ENCODE measurements at places on chromosomes 5 and 9. TPM values are rescaled to one million over a fixed set of nuclear protein-coding genes. Genes with fewer than 3 reads are reported as not detected.

Gene RGS3
- total RNA-seq, result 36.7 TPM

Gene TEX48
- not detected for total RNA-seq

DNA sequence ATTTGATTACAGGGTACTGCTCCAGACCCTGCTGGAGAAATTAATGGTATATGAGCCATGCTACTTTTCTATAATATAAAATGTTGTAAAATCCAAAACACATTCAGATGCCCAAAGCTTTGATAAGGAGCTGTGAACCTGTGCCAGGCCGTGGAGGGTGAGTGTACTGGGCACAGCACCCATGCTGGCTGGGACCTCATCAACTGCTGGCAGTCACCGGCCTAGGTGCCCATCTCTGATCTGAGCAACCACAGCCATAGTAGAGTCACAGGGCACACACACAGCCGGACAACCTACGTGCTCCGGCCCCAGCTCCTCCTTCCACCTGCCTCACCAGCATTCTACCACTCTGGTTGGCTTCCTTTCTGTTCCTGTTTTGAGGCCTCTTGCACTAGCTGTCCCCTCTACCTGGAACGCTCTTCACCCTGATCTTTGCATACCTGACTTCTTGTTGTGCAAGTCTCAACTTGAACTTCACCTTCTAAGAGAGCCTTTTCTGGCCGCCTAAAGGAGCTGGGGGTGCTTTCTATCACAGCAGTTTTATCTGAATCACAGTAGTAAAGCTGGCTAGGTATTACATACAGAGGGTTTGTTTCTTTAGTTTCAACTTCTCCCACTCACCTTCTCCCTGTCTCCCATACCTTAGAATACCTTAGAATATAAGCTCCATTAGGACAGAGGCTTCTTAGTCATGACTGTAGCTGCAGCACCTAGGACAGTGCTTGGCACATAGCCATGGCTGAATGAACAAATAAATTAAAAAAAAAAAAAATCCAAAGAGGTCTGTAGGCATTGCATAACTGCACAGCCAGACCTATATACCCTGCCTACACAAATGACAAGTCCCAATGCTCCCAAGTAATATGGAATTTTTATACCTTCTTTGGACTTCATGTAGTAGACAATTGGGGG, 51.7 kb downstream of the MED27 start:
- DNase-seq, result no peak
- H3K4me3 ChIP-seq, result no peak overlapping the region
- no peaks in the 10 kb centered on the region for H3K36me3 ChIP-seq

GRCh38 chr9:76560481-76560922, 101.5 kb downstream of the GCNT1 start:
- no peak overlapping the region for H3K4me3 ChIP-seq
- H3K27ac ChIP-seq, result peak overlapping the region; percentile 85
- peaks cover 26% of the 10 kb centered on the region for H3K4me1 ChIP-seq

DNA sequence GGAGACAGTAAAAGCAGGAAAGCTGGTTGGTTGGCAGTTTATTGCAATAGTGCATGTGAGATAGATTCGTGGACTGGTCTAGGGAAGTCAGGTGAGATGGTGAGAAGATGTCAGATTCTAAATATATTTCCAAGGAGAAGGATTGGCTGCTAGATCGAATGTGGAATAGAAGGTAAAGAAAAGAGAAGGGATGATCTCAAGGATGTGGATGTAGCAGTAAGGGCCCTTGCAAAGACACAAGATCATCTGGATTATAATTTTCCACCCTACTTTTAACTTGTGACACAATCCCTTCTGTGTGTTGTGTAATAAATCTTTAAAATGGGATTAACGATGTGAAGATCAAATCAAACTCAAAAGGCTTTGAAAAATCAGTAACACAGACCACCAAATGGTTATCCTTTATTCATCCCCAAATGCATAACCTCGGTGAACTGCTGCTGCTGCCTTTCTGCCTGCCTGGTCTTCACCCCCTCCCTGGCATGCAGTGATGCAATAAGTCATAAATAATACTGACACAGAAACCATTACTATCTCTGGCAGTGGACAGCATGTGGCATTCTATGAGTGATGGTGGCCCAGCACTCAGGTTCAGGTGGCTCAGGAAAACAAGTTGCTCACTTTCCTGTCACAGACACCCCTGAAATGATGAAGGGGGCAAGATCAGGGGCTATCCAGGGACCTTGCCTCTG, 178.4 kb downstream of the FAM114A2 start:
- no peak for DNase-seq
- no peak overlapping the region for H3K27ac ChIP-seq
- H3K27me3 ChIP-seq, result peaks cover 5% of the 10 kb centered on the region
- H3K4me3 ChIP-seq, result no peak overlapping the region
- no peaks in the 10 kb centered on the region for H3K36me3 ChIP-seq

DNA sequence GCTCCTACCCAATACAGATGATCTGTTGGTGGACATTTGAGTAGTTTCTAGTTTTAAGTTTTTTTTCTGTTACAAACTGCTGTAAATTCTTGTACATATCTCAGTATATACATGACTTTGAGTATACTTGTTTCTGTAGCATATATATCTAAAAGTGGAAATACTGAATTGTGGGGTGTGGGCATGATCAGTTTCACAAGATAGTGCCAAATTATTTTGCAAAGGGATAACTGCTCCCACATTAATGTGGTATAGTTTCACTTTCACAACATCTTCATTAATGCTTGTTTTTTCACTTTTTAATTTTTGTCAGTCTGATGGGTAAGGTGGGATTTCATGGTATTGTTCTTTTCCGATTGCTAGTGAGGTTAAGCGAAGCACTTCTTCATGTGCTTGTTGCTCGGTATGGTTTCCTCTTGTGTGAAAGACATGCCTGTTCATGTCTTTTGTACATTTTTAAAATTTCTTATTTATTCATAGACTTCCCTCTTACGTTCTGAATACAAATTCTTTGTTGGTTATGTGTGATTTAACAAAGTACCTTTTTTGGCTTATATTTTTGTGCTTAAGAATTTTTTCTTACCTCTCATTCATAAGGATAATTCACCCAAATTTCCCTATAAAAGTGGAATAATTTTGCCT, 103.5 kb downstream of the CDC42SE2 start:
- H3K27me3 ChIP-seq, result no peaks in the 10 kb centered on the region
- no peaks in the 10 kb centered on the region for H3K4me1 ChIP-seq
- no peak overlapping the region for H3K4me3 ChIP-seq
- no peak overlapping the region for H3K27ac ChIP-seq
- no peak for DNase-seq
- H3K36me3 ChIP-seq, result peaks cover 20% of the 10 kb centered on the region

Gene NUP188
- 128 TPM for total RNA-seq

DNA sequence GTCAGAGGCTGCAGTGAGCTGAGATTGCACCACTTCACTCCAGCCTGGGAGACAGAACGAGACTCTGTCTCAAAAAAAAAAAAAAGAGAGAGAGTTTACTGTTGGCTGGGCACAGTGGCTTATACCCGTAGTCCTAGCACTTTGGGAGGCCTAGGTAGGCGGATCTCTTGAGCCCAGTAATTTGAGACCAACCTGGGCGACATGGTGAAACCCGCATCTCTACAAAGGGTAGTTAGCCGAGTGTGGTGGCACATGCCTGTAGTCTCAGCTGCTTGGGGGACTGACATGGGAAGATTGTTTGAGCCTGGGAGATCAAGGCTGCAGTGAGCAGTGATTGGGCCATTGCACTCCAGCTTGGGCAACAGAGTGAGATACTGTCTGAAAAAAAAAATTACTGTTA, 12.6 kb downstream of the HABP4 start:
- H3K27ac ChIP-seq, result no peak overlapping the region
- no peak for DNase-seq
- H3K4me3 ChIP-seq, result no peak overlapping the region
- peaks cover 8% of the 10 kb centered on the region for H3K4me1 ChIP-seq
- H3K36me3 ChIP-seq, result peaks cover 12% of the 10 kb centered on the region

- no peak overlapping the region for H3K27ac ChIP-seq
- H3K4me3 ChIP-seq, result no peak overlapping the region
- no peak for DNase-seq
- no peaks in the 10 kb centered on the region for H3K4me1 ChIP-seq
Measured at GRCh38 chr9:91261417-91261816, 100.3 kb downstream of the AUH start.

GRCh38 chr9:125099816-125100215, 43.5 kb downstream of the SCAI start:
- no peak for DNase-seq
- H3K27ac ChIP-seq, result no peak overlapping the region
- no peak overlapping the region for H3K4me3 ChIP-seq
- H3K4me1 ChIP-seq, result peaks cover 12% of the 10 kb centered on the region
- no peaks in the 10 kb centered on the region for H3K27me3 ChIP-seq

Gene PTCH1
- 70.8 TPM for total RNA-seq

GRCh38 chr5:28574606-28575005, 1536.2 kb upstream of the CDH9 start:
- H3K27me3 ChIP-seq, result no peaks in the 10 kb centered on the region
- H3K36me3 ChIP-seq, result no peaks in the 10 kb centered on the region
- H3K4me3 ChIP-seq, result no peak overlapping the region
- no peak for DNase-seq
- no peak overlapping the region for H3K27ac ChIP-seq

GRCh38 chr5:61362796-61363368, 30.8 kb downstream of the ZSWIM6 start:
- H3K4me3 ChIP-seq, result no peak overlapping the region
- peak overlapping the region; percentile 43 for H3K27ac ChIP-seq
- no peak for DNase-seq

DNA sequence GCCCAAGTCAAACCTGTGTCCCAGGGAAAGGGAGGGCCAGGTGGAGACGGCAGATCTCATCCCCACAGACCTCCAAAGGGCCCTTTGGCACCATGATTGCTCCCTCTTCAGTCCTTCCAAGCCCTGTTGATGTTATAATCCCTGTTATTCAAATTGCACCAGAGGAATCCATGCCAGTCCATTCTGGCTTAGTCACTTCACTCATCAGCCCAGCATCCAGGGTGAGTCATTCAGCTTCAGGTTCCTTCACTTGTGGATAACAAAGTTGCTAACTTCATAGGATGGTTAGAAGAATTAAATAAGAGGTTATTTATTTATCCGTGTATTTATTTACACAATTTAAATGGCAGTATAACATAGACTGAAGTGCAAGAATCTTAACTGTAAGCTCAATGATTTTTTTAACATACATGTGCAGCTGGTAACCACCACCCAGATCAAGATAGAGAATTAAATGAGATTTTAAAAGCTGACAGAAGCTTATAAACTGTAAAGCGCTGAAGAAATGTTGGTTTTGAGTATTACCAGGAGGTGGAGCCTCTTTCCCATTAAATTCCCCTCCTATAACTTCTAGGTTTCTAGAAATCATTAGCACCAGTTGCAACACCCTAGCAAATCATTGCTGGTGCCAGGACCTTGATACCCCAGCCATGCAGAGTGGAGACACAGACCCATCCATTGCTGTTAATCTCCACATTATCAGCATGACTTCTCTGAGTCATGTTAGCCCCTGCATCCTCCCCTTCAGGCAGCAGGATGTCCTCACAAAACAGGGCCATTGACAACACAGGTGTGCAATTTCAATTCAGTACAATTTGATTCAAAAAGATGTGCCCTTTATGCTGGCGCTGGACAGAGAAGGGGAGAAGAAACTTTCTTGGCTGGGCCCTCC, 77.4 kb downstream of the SEC61B start:
- peaks cover 6% of the 10 kb centered on the region for H3K27me3 ChIP-seq
- H3K36me3 ChIP-seq, result no peaks in the 10 kb centered on the region
- peaks cover 23% of the 10 kb centered on the region for H3K4me1 ChIP-seq
- DNase-seq, result no peak

DNA sequence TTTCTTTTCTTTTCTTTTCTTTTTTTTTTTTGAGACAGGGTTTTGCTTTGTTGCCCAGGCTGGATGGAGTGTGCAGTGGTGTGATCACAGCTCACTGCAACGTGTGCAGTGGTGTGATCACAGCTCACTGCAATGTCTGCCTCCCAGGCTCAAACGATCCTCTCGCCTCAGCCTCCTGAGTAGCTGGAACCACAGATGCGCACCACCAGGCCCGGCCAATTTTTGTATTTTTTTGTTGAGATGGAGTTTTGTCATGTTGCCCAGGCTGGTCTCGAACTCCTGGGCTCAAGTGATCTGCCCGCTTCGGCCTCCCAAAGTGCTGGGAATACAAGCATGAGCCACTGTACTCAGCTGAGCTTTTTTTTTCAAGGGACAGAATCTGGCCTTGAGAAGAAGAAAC, 36.8 kb upstream of the TJP2 start:
- no peaks in the 10 kb centered on the region for H3K4me1 ChIP-seq
- H3K27ac ChIP-seq, result no peak overlapping the region
- no peaks in the 10 kb centered on the region for H3K27me3 ChIP-seq
- H3K4me3 ChIP-seq, result no peak overlapping the region
- peaks cover 16% of the 10 kb centered on the region for H3K36me3 ChIP-seq

- H3K36me3 ChIP-seq, result peaks cover 10% of the 10 kb centered on the region
- no peak for DNase-seq
- no peaks in the 10 kb centered on the region for H3K27me3 ChIP-seq
- peak overlapping the region; percentile 8 for H3K4me3 ChIP-seq
Measured at GRCh38 chr5:92887254-92887653, 693.8 kb downstream of the NR2F1-AS1 start.

DNA sequence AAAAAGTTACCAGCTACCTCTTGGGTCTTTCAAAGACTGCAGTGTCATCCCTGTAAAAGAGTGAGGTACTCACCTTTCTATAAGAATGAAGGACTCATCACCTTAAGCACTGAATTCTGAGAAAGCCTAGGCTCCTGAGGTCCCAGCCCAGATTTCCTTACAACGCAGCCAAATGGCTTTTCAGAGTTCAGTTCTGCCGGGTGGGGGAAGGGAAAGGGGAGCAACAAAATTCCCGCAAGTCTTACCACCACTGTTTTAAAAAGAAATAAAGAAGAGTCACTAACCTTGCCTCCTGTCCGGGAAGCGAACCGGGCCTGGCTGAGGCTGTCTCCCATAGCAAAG, 373 bp downstream of the ADAMTS12 start:
- no peak for DNase-seq
- H3K36me3 ChIP-seq, result no peaks in the 10 kb centered on the region
- peak overlapping the region; percentile 89 for H3K4me3 ChIP-seq

DNA sequence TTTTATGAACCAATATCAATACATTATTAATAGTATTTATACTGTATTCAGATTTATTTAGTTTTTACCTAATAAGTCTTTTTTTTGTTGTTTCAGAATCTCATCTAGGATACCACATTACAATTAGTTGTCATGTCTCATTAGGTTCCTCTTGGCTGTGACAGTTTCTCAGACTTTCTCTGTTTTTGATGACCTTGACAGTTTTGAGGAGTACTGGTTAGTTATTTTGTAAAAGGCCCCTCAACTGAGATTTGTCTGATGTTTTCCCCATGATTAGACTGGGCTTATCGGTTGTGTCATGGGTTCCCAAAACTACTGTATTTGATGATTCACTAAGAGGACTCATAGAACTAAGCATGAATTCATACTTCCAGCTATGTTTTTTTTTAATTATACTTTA, 56.3 kb downstream of the RNF180 start:
- H3K27ac ChIP-seq, result no peak overlapping the region
- no peaks in the 10 kb centered on the region for H3K4me1 ChIP-seq
- peaks cover 4% of the 10 kb centered on the region for H3K36me3 ChIP-seq
- no peak overlapping the region for H3K4me3 ChIP-seq
- no peak for DNase-seq

Gene DNAJA1
- 254 TPM for total RNA-seq

Gene IRX4
- 0.77 TPM for total RNA-seq

Gene C9orf153
- 0.19 TPM for total RNA-seq

All from neural crest cell (in vitro differentiated cells).